Panc1 (cell line): ENCODE measurements at places on chromosomes 2 and 18. TPM values are rescaled to one million over a fixed set of nuclear protein-coding genes. Genes with fewer than 3 reads are reported as not detected.

GRCh38 chr2:142415461-142415860 is 284.6 kb upstream of the LRP1B start:
- no peak overlapping the region for H3K27ac ChIP-seq
- no peaks in the 10 kb centered on the region for H3K27me3 ChIP-seq
- H3K4me3 ChIP-seq, result no peak overlapping the region

DNA sequence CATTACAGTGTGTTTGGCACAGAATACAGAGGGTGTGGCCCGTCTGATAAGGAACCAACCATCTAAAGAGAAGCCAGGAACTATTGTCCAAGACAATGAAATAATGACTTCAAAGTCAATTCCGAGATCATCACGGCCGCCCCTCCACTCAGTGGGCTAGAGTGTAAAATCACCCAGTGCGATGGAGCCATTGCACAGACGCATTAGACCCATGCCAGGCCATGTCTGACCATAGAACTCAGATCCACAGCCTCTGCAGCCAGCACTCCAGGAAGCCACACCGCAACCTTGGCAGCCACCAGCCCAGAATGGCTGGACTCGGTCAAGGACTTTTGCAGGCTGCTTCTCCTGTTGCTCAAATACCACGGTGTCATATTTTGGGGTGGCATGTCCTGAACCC is 835.7 kb downstream of the DCDC2C start:
- no peak overlapping the region for H3K27ac ChIP-seq
- DNase-seq, result no peak
- no peaks in the 10 kb centered on the region for H3K4me1 ChIP-seq

ALPI gene
- total RNA-seq, result not detected

CNGA3 gene
- not detected for total RNA-seq

- no peak for DNase-seq
- H3K27ac ChIP-seq, result no peak overlapping the region
- no peak overlapping the region for H3K4me3 ChIP-seq
- H3K27me3 ChIP-seq, result no peaks in the 10 kb centered on the region
Measured at GRCh38 chr2:152050915-152051314, 47.9 kb downstream of the CACNB4 start.

- DNase-seq, result no peak
- no peaks in the 10 kb centered on the region for H3K27me3 ChIP-seq
- H3K4me1 ChIP-seq, result no peaks in the 10 kb centered on the region; the same call in 1 of the 2 replicates
- no peaks in the 10 kb centered on the region for H3K36me3 ChIP-seq
Measured at GRCh38 chr2:96102596-96103186, 13.7 kb downstream of the ADRA2B start.

CFAP65 gene
- 0.33 TPM for total RNA-seq

GRCh38 chr2:231708773-231709635 is 679 bp downstream of the PTMA start:
- no peak for DNase-seq
- peak overlapping the region; percentile 94 for H3K27ac ChIP-seq
- H3K4me1 ChIP-seq, result peaks cover 36% of the 10 kb centered on the region
- H3K27me3 ChIP-seq, result no peaks in the 10 kb centered on the region

PRSS56 gene
- 0.18 TPM for total RNA-seq

GRCh38 chr2:239369631-239370161 is 31.1 kb downstream of the HDAC4 start:
- no peaks in the 10 kb centered on the region for H3K4me1 ChIP-seq
- H3K27me3 ChIP-seq, result no peaks in the 10 kb centered on the region
- H3K27ac ChIP-seq, result no peak overlapping the region
- no peaks in the 10 kb centered on the region for H3K36me3 ChIP-seq

DNA sequence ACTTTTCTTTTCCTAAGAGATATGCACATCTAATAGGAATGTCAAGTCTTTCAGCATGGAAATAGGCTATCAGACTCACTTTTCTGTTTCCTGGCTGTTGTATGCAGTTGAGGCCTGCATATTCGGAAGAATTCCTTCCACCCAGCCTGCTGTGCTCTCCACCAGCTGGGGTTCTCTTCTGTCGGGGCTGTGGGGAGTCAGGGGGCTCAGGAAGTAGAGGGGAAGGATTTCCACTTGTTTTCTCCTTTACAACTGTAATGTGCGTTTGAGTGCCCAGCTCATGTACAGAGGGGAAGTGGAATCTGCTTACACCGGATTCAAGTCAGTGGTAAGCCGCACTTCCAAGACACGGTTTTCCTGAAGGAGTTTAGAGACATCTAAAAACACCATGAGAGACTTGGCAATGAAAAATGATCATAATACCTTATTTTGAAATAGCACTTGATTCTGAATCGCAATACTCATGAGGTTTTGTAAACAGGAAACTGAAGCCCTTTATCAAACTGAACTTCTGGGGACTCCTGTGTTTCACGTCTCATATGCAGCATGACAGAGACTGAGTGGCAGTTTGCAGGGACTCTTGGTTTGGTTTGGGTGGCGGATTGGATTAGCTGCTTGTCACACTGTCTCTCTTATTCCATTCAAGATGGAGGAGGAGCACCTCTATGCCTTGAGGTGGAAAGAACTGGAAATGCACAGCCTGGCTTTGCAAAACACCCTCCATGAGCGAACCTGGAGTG is 90.4 kb downstream of the MTCL1 start:
- H3K27me3 ChIP-seq, result no peaks in the 10 kb centered on the region
- peak overlapping the region; percentile 81 for H3K27ac ChIP-seq
- DNase-seq, result no peak
- H3K36me3 ChIP-seq, result peaks cover 7% of the 10 kb centered on the region; the same call in 1 of the 2 replicates

GRCh38 chr18:54835944-54836343 is 7.7 kb downstream of the RAB27B start:
- no peaks in the 10 kb centered on the region for H3K36me3 ChIP-seq
- no peak overlapping the region for H3K27ac ChIP-seq
- H3K27me3 ChIP-seq, result no peaks in the 10 kb centered on the region
- no peak for DNase-seq

GRCh38 chr18:63451799-63452660 is 24.7 kb upstream of the SERPINB5 start:
- H3K4me3 ChIP-seq, result no peak overlapping the region
- H3K27ac ChIP-seq, result no peak overlapping the region
- no peaks in the 10 kb centered on the region for H3K36me3 ChIP-seq
- no peaks in the 10 kb centered on the region for H3K4me1 ChIP-seq
- no peaks in the 10 kb centered on the region for H3K27me3 ChIP-seq

ARHGEF33 gene
- 0.41 TPM for total RNA-seq

- no peaks in the 10 kb centered on the region for H3K36me3 ChIP-seq
- H3K4me3 ChIP-seq, result no peak overlapping the region
- no peak for DNase-seq
- H3K27me3 ChIP-seq, result no peaks in the 10 kb centered on the region
Measured at GRCh38 chr2:173288561-173288960, 66.1 kb upstream of the CDCA7 start.

GRCh38 chr18:10771053-10771709 is 245.4 kb downstream of the NAPG start:
- H3K4me3 ChIP-seq, result no peak overlapping the region
- no peak overlapping the region for H3K27ac ChIP-seq
- H3K4me1 ChIP-seq, result no peaks in the 10 kb centered on the region
- no peak for DNase-seq
- peaks cover 4% of the 10 kb centered on the region for H3K27me3 ChIP-seq

DNA sequence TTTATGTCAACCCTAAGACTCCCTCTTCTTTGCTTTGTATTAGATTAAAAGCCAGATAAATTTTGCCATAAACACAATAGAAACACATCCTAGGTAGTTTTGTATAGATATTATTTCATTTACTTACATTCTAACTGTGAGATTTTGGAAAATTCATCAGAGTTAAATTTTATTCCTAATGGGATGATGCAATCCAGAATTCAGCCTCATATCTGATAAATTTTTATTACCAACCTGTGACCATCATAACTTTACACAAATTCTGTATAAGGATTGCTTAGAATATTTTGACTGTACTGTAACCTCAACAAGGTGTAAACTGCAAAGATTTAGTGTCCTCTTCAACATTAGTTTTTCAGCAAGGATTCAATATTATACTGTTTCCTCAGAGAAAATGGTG is 4.4 kb downstream of the SLC5A7 start:
- DNase-seq, result no peak
- H3K4me1 ChIP-seq, result 0 out of 2 replicates have a peak, but pooled peaks cover 3% of the 10 kb centered on the region
- no peaks in the 10 kb centered on the region for H3K36me3 ChIP-seq
- H3K27ac ChIP-seq, result no peak overlapping the region

RMDN2 gene
- 4.4 TPM for total RNA-seq

GRCh38 chr18:54961016-54961423 is 1.8 kb upstream of the CCDC68 start:
- H3K36me3 ChIP-seq, result peaks cover 4% of the 10 kb centered on the region; the same call in 1 of the 2 replicates
- H3K27me3 ChIP-seq, result no peaks in the 10 kb centered on the region
- no peak overlapping the region for H3K4me3 ChIP-seq

- no peak overlapping the region for H3K4me3 ChIP-seq
- H3K27me3 ChIP-seq, result no peaks in the 10 kb centered on the region
- H3K36me3 ChIP-seq, result no peaks in the 10 kb centered on the region
- DNase-seq, result no peak
Measured at GRCh38 chr2:157684940-157685466, 56.3 kb upstream of the ACVR1C start.

GRCh38 chr18:55024564-55024963 is 65.3 kb upstream of the CCDC68 start:
- H3K27me3 ChIP-seq, result no peaks in the 10 kb centered on the region
- H3K27ac ChIP-seq, result no peak overlapping the region
- DNase-seq, result no peak
- no peaks in the 10 kb centered on the region for H3K36me3 ChIP-seq
- no peak overlapping the region for H3K4me3 ChIP-seq

DNA sequence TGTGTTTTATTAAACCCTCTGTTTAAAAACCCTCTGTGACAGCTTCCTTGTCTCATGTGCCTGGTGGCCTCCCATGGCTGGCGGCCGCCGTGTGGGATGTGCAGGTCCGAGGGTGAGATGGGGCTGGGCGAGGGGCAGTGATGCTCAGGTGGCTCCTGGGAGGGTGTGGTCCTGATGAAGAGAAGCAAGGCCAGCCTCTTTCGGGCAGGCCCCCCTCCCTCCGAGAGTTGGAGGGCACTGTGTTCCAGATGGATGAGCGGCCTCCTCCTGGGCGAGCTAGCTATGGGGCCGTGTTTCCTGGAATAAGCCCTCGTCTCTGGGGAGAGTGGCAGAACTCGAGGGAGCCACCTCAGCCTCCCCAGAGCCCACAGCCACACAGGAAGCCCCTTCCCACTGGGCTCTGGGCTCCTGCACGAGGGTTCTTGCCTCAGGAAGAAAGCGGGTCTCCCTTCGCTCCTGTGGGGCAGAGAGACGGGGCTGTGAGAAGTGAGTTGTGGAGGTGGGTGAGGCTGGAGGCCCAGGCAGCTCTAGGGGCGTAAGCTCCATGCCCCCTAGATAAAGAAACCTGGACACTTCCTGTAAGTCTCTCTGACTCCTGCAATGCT is 72.1 kb downstream of the ASB1 start:
- no peaks in the 10 kb centered on the region for H3K4me1 ChIP-seq
- no peak overlapping the region for H3K4me3 ChIP-seq
- H3K36me3 ChIP-seq, result no peaks in the 10 kb centered on the region
- H3K27me3 ChIP-seq, result no peaks in the 10 kb centered on the region
- no peak overlapping the region for H3K27ac ChIP-seq

COBLL1 gene
- 4.4 TPM for total RNA-seq

GRCh38 chr18:59846814-59847490 is 52.8 kb upstream of the PMAIP1 start:
- DNase-seq, result no peak
- H3K4me1 ChIP-seq, result no peaks in the 10 kb centered on the region
- H3K27ac ChIP-seq, result no peak overlapping the region
- H3K4me3 ChIP-seq, result no peak overlapping the region
- H3K27me3 ChIP-seq, result no peaks in the 10 kb centered on the region

- no peak overlapping the region for H3K4me3 ChIP-seq
- no peaks in the 10 kb centered on the region for H3K36me3 ChIP-seq
- H3K4me1 ChIP-seq, result no peaks in the 10 kb centered on the region
- no peaks in the 10 kb centered on the region for H3K27me3 ChIP-seq
Measured at GRCh38 chr18:63588909-63589308, 1.8 kb downstream of the SERPINB13 start.

- no peaks in the 10 kb centered on the region for H3K27me3 ChIP-seq
- H3K27ac ChIP-seq, result no peak overlapping the region
- no peak for DNase-seq
- no peaks in the 10 kb centered on the region for H3K36me3 ChIP-seq
Measured at GRCh38 chr2:83280391-83280790, 1178.7 kb downstream of the SUCLG1 start.

SERPINB3 gene
- not detected for total RNA-seq

GRCh38 chr2:158973116-158973956 is 4.9 kb downstream of the TANC1 start:
- H3K27ac ChIP-seq, result peak overlapping the region; percentile 29
- H3K4me1 ChIP-seq, result peaks cover 40% of the 10 kb centered on the region

- DNase-seq, result no peak
- H3K4me1 ChIP-seq, result no peaks in the 10 kb centered on the region
- H3K27ac ChIP-seq, result no peak overlapping the region
- peaks cover 20% of the 10 kb centered on the region for H3K27me3 ChIP-seq
Measured at GRCh38 chr2:70496819-70497218, 56.8 kb downstream of the TGFA start.

DNA sequence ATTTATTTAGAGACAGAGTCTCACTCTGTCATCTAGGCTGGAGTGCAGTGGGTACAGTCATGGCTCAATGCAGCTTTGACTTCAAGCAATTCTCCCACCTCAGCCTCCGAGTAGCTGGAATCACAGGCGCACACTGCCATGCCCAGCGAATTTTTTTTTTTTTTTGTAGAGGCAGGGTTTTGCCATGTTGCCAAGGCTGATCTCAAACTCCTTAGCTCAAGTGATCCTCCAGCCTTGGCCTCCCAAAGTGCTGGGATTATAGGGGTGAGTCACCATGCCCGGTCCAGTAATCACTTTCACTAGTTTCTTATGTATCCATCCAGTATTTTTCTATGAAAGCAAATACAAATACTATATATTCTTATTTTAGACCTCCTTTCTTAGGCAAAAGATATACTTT is 24.0 kb downstream of the PRKAG3 start:
- no peaks in the 10 kb centered on the region for H3K36me3 ChIP-seq
- H3K4me1 ChIP-seq, result peaks cover 4% of the 10 kb centered on the region; the same call in 1 of the 2 replicates
- no peak overlapping the region for H3K27ac ChIP-seq
- DNase-seq, result no peak

- no peak overlapping the region for H3K27ac ChIP-seq
- no peak for DNase-seq
- no peak overlapping the region for H3K4me3 ChIP-seq
- H3K27me3 ChIP-seq, result no peaks in the 10 kb centered on the region
- no peaks in the 10 kb centered on the region for H3K36me3 ChIP-seq
- H3K4me1 ChIP-seq, result peaks cover 8% of the 10 kb centered on the region; the same call in 1 of the 2 replicates
Measured at GRCh38 chr2:240229603-240230235, 89.3 kb upstream of the OTOS start.

DNA sequence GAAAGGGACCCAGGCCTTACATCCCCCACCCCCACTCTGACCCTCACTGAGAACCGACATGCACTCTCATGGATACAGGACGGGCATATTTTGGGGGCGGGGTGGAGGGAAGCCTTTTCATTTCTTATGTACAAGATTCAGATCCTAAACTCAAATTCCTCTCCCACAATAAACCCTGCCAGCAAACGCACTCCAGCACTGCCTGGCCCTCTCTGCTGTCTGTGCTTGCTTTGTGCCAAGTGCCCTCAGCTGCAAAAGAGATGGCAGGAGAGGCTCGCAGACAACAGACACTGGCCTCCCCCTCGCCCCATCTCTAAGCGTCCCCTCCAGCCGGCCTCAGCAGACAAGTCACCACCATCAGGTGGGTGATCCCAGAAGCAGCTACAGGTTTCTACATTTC is 42.4 kb downstream of the FAM168B start:
- H3K4me3 ChIP-seq, result no peak overlapping the region
- no peaks in the 10 kb centered on the region for H3K27me3 ChIP-seq
- H3K36me3 ChIP-seq, result peaks cover 20% of the 10 kb centered on the region
- H3K4me1 ChIP-seq, result no peaks in the 10 kb centered on the region

GRCh38 chr2:45797451-45798230 is 146.2 kb downstream of the PRKCE start:
- H3K4me3 ChIP-seq, result no peak overlapping the region
- no peaks in the 10 kb centered on the region for H3K36me3 ChIP-seq
- no peaks in the 10 kb centered on the region for H3K4me1 ChIP-seq
- no peak overlapping the region for H3K27ac ChIP-seq
- no peak for DNase-seq
- H3K27me3 ChIP-seq, result no peaks in the 10 kb centered on the region

TEX44 gene
- not detected for total RNA-seq
